ENCODE measurements at places on chromosomes 2 and 18.

DNA sequence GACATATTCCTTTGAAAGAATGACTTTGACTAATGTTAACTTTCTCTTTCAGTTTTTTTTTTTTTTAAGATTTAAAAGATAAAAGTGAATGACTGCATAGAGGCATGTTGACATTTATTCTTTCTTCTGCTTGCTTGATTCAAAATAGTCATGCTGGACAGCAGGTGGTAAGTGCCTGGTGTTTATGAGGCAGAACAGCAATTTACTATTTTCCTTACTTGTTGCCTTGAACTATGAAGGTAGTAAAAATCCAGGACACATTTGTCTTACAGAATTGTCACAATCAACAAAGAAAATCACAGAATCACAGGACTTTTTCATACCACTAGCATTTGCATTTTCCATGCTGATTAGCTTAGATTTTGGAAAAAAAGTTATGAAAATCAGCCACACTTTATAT, 388.3 kb downstream of the CTNNA2 start:
- DNase-seq: no peak

GRCh38 chr2:43240766-43241150, 14.4 kb upstream of the ZFP36L2 start:
- DNase-seq: no peak

DNA sequence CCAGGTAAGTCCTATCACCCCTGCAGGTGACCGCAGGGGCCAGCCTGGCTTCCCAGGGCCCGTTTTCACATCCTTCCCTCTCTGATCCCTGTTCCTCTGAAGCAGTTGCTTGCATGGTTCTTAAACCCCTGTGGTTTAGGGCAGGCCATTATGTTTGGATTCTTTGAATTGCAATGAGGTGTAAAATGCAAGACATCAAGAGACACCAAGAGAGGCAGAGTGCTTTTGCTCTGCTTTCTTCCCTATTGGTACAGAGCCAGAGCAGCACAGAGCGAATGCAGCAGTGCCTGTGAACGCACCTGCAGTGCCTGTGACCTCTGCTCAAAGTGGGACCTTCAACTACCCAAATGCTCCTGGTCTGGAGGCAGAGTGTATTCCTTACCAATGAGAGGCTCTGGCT, 7.6 kb downstream of the RFX8 start:
- DNase-seq: no peak

DNA sequence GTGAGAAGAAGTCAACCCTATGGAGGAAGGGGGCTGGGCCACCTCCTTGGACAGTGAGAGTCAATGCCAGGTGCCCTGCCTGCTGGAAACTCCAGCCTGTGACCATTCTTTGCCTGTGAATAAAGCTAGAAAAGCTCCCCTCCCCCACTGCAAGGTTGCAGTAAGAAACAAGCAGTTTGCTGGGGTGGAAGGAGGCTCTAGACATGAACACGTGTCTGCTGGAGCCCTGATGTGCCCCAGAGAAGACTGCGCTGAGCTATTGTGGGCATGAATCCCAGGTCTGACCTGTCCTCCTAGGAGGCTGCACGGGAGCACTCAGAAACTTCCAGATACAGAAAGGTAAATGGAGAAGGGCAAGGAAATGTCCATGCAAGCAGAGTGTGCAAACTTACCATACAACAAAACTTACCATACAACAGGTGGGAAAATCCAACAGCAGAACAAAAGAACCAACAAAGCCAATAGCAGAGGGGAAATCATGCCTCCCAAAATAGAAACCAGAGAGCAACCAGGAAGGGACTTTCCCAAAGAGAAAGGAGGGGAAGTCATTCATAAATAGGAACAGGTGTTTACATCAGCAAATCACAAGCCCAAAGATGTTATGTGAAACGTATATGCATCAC, 278.7 kb downstream of the BCL2 start:
- peak; percentile 28 for DNase-seq

GRCh38 chr2:129164220-129164949, 815.1 kb upstream of the RAB6C start:
- DNase-seq: no peak

- DNase-seq: no peak
Observed at GRCh38 chr2:238331916-238332315, 11.6 kb downstream of the TRAF3IP1 start.

- DNase-seq: no peak
Observed at GRCh38 chr2:226031647-226032501, 632.4 kb downstream of the NYAP2 start.

DNA sequence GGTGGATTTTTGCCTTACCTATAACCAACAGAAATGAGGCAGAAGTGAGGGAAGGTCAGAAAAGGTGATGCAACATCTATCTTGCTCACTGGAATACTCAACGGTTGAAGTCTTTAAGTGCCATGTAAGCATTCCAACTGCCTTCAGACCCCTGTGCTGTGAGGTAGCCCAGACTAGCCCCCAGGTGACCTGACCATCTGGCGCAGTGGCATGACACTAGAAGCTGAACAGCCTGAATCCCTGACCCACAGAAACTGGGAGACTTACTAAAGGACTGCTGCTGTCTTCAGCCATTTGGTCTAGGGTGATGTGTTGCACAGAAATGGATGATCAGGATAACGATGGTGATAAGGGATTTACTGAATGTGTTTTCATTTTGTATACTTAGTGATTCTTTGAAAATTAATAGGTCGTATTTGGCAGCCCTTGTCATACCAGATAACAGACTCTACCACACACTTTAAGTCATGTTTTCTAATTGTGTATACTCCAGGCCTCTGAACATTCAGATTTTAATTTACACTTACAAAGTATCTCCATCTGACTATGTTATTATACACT, 161.5 kb downstream of the STK39 start:
- no peak for DNase-seq

GRCh38 chr18:57776354-57776753, 26.8 kb downstream of the ATP8B1 start:
- DNase-seq: no peak

DNA sequence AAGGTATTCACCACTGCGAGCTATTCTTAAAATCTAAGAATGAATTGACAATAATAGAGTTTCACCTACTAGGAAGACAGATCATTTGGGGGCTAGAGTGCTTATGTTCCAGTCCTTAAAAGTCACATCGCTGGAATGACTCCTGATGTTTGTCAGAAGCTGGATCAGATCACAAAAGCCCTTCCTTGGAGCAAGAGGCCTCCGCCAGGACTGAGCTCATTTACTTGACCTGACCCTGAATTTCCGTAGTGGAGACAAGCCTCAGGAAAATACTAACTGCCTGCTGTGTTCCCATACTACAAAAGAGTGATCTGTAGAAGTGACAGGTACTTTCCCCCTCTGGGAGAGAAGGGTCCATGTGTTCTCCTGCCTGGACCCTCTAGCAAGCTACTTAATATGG, 483.9 kb downstream of the DPP10 start:
- no peak for DNase-seq

DNA sequence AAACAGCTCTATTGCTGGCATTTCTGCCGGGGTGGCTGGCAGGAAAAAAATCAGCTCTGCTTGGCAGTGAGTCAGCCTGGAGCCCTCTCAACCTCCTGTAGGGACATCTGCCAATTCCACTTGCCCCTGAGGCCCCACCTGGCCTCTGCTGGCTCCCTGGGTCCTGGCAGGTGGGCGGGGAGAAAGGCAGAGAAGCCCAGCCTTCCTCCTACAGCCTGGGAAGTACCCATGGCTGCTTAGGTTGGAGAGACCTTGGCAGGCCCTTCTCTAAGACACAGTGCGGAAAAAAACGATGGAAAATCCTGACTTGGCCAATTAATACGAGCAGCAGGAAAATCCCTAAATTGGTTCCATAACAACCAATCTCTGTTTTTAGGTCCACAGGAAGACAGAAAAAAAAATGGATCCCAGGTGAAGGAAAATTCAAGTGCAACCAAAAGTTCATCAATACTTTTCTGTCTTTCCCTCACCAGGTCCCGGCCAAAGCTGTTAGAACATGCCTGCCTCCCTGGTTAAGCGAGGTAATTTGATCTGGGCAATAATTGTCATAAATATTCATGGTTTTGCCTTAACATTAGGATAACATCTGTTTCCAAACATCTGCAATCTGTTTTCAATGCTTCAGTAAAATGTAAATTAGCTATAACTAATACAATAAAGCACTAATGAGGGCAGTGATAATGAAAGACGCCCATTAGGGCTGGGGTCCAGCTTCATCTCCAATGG, 245.9 kb downstream of the TFCP2L1 start:
- DNase-seq: peak; percentile 76

- no peak for DNase-seq
Observed at GRCh38 chr2:199441759-199442158, 16.0 kb downstream of the SATB2 start.

GRCh38 chr2:208222351-208222750, 32.5 kb downstream of the IDH1 start:
- no peak for DNase-seq

- no peak for DNase-seq
Observed at GRCh38 chr2:17912266-17912691, 33.8 kb downstream of the KCNS3 start.

- DNase-seq: no peak
Observed at GRCh38 chr2:55025627-55026026, 24.6 kb downstream of the RTN4 start.

DNA sequence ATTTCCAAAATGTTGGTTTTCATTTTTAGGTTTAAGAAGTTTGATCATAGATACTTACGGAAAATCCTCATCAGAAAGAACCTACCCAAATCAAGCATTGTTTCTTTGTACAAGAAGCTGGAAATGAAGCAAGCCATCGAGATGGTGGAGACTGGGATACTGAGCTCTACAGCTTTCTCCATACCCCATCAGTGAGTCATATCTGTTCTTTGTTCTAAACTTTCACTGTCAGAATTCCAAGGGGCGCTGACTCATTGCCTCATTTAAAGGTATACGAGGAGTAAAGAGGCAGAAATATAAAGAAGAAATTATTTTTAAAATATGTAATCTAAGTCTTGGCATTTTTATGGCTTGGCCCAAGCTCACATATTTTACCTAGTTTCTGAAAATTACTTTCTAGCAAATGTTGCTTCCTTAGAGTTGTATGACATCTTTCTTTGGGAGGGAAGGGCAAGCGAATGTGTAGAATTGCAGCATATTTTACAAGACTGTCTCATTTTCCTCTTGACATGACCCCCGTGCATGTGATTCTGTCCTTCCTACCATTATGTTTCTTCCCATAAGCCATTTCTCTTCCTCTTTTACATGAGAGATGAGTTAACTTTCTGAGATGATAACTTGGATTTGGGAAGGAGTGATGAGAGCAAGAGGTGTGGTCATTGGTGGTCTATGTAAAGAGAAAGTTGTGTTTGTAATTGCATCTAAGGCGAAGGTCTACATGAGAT, 41.2 kb downstream of the SLC9A4 start:
- DNase-seq: no peak

DNA sequence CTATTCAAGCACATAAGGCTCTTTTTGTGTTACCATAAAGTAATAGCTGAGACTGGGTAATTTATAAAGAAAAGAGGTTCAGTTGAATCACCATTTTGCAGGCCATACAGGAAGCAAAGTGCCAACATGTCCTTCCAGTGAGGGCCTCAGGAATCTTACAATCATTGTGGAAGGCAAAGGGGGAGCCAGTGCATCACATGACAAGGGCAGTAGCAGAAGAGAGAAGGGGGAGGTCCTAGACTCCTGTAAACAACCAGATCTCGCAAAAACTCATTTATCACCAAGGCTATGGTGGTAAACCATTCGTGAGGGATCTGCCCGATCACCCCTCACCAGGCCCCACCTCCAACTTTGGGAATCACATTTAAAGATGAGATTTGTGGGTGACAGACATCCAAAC, 16.7 kb downstream of the DSG4 start:
- DNase-seq: no peak

DNA sequence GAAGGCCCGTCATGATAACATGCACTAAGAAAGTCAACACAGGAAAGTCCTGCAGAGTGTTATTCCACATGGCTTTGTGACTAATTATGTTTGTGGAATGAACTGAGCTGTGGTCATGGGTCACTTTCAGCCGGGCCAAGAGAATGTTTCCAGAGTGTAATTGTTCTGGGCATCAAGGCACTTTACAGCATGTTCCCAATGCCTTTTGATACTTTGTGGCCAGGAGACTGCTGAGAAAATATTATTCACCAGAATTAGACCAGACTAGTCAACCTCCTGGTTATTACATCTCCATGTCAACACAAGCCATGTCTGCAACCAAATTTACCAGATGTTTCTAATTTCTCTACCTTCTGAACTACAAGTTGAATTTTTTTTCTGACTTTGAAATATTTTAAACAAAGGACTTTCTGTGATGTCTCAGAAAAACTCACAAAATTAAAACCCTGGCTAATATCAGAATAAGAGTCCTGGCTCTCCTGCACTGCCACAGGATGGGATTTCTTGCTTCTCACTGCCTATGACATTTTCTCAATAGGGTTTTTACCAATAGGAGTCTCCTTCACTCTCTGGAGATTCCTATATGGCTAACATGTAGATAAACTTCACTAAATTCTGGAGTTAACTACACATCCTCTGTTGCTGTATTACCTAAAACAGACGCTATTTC, 90.6 kb upstream of the WDR75 start:
- no peak for DNase-seq

DNA sequence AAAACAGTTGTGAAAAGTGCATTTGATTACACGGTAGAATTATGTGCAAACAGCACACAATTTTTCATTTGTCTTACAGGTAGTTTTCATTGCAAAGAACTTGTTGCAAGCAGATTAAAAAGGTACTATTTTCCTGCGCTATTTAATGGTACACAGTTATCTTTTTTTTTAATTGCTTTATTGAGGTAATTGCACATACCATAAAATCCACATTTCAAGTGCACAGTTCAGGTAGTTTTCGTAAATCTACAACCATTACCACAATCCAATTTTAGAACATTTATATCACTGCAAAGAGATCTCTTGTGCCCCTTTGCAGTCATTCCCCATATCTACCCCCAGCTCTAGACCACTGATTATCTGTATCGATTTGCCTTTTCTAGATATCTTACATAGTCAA, 2.6 kb upstream of the GALNT1 start:
- DNase-seq: no peak

GRCh38 chr2:170362871-170363631, 185.1 kb downstream of the MYO3B start:
- no peak for DNase-seq

DNA sequence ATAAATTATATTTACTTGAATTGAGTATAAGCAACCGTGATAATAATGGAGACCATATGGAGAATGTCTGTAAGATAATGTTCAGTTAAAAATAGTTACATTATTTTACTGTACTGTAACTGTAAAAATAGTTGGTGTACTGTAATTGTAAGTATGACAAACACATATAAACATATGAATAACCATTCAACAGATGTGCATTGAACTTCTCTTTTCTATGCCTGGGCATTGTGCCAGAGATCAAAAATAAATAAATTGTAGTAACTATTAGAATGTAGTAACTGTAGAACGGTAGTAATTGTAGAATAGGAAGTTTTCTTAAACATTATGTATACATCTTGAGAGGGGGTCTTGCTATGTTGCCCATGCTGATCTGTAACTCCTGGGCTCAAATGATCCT, 287.4 kb upstream of the EPAS1 start:
- DNase-seq: no peak

DNA sequence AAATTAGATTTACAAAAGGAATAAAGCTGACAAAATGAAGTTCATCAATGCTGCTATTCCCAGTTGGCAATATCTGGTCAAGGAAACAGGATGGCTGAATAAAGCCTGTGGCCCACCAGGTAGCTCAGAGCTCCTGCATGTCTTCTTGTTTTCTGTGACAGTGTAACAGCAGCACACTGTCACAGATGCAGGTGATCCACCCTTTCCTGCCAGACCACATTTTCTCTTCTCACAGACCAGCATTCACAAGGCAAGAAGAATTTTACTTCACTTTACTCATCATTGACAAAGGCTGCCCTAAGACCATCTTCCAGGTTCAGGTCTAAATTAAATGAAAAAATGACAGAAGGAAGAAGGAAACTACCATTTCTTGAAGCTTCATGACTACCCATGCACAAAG, 166.2 kb upstream of the MEIS1 start:
- no peak for DNase-seq

GRCh38 chr2:61017556-61018317, at the start of the genes PEX13 and PUS10:
PEX13 (plus strand) TSS chr2:61017720; CDS start chr2:61017760, 40 bp downstream.
PUS10 (minus strand) TSS chr2:61018255; CDS start chr2:61011890, 6,365 bp downstream.
- DNase-seq: peak; percentile 71
